ENCODE measurements at places on chromosomes 13 and 19. TPM values are rescaled to one million over a fixed set of nuclear protein-coding genes. Genes with fewer than 3 reads are reported as not detected.

GRCh38 chr13:34114581-34114980 is 296.6 kb downstream of the RFC3 start:
- DNase-seq, result no peak

DNA sequence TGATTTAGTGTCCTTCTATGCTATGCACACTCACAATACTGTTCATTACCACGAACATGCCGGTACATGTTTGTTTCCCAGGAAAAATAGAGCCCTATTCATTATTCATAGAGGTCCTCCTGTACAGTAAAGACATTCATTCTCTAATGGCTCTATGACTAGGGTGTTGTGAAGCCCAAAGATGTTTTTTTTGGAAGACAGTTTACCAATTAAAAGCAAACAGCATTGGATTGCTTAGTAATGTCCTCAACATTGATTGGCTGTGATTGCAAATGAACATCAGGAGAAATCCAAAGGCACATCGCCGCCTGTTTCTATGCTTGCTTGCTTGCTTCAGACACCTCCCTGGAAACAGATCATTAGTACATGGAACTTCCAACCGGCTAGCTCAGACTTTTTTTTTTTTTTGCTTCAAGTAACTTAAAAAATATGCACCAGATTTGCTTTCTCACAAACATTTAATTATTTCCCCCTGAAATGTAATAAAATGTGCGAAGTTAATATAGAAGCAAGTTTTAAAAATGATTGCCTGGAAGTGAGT is 8.8 kb upstream of the GPC6 start:
- no peak for DNase-seq

DNA sequence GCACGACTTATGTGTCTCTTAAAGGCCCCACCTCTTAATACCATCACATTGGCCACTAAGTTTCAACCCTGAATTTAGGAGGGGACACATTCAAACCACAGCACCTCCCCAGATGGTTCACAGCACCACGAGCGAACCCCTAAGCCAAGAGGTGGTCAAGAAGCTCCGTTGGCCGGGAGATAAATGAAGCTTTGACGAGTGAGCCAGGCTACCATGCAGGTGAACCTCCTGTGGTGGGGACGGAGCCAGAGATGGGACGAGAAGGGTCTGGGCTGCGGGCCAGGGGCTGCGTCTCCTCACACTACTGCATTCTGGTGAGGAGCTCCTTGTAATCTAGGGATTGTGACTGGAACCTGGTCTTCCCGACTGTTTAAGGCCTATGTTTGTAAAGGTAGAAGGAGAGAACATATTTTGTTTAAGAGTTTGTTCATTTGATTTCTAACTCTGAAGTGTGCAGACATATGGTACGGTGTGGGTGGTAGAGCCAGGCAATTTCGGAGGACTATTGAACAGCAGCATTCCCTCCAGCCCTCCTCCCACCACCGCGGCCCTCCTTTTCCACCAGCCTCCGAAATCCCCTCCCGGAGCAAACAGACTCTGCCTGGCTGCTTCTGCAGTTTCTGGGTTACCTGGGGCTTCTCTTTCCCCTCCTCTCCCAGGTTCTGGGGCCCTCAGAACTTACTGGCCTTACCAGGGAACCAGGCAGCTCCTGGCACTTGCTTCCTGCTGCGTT is 31.3 kb downstream of the SIAH3 start:
- DNase-seq, result no peak

DNA sequence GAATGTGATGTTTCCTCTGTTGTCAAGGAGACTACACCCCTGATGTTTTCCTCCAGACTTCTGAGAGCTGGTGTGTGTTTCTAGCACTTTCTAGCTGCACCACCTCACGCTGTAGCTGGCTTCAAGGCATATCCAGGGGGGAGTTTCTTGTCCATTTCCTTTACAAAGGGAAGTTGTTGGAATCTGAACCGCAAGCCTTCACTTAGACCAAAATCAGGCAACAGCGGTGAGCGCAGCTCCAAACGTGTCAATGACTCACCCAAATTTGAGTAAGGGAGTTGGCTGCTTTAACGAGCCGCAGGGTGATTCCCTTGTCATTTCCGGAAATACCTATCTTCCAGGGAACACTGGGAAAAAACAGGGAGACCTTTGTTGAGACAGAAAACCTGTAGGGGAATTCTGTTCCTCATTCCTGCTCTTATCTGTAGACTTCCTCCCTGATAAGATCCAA is 2.5 kb downstream of the LDLR start:
- DNase-seq, result no peak

GRCh38 chr13:24176351-24177101 is 16.0 kb downstream of the SPATA13 start:
- DNase-seq, result no peak

DNA sequence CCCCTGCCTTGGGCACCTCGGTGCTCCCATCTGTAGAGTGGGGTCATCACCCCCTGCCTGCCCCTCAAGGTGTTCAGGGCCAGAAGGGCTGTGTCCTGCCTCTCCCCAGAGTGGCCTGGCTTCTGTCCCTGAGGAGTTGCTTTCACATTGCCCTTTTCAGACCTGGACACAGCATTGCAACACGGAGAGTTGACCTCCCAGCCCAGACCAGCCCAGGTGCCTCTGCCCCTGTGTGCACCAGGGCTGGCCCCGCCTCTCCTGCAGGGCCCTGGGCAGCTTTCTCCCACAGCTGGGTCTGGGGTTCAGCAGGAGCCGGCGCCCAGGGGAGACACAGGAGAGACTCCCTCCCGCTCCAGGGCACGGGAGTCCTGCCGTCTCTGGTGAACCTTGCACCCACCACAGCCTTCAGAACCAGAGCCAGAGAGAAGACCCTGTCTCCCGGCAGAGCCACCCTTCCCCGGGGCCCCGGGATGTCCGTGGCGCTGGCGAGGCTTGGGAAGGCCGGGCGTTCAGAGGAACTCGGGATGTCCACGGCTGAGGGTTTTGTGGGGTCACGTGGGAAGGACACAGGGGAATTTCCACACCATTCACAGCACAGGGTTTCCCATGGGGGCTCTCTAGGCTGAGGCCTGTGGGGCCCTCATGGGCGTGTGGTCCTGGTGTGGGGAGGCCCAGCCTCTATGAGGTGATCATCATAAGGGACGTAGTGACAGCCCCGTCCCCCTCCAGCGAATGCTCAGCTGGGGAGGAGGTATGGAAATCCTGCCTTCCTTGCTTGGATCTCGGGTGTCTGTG is 23.2 kb downstream of the C13orf46 start:
- peak; percentile 40 for DNase-seq

PALM3 gene
- 0.63 TPM for total RNA-seq
